ENCODE measurements at places on chromosomes 7 and 10. TPM values are rescaled to one million over a fixed set of nuclear protein-coding genes. Genes with fewer than 3 reads are reported as not detected.

Gene TAS2R4
- 0.20 TPM for total RNA-seq

DNA sequence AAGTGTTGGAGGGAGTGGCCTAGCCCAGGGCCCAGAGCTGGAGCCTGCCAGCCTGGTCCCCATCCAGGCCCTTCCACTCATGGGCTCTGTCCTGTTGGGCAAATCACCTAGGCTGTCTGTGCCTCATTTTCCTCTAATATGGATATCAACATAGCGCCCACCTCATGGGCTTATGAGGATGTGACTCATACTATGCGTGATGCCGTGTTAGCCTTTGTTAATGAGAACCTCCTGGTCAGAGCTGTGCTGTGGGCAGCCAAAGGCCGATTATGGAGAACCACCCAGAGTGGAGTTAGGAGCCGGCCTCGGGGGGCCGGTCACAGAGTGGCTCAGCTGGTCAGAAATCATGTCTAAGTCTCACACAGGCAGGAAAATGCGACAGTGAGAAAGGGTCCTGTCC, 306.4 kb downstream of the PAXIP1 start:
- DNase-seq = peak; percentile 12

- DNase-seq = peak; percentile 55
Observed at GRCh38 chr10:96043893-96044715, 721 bp downstream of the CCNJ start.

Gene RELN
- total RNA-seq = 1.0 TPM

Data from M059J (cell line).